CD8-positive, alpha-beta memory T cell (primary cell): ENCODE measurements at places on chromosomes 5 and 9.

DNA sequence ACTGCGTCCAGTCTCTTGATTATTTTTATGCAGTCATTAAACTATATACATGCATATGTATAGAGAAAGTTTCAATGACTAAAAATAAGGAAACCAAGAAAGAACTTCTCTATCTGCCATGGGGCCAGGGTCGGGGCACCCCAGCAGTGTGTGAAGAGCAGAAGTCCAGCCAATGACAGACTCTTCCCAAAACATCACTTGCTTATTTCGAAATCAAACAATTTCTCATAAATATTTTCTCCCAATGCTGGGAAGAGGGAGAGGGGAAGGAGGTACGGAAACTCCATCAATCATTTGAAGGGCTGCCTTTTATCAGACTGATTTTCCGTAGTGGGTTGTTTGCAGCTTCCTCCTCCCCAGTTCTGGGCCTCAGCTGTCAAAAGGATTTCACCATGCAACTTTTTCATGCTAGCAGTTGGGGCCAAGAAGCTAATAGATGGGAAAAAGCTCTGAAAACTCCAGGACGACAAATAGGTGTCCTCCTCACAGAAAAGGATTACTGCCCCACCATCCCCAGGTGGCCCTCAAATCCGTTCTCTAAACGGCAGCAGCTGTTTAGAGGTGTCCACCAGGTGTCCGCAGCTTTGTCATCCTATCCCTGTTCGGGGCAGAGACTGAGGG is 617 bp upstream of the FPGS start:
- H3K4me3 ChIP-seq: peak overlapping the region; percentile 68
- no peak for DNase-seq
- peaks cover 27% of the 10 kb centered on the region for H3K4me1 ChIP-seq
- H3K27me3 ChIP-seq: no peaks in the 10 kb centered on the region
- H3K36me3 ChIP-seq: no peaks in the 10 kb centered on the region

DNA sequence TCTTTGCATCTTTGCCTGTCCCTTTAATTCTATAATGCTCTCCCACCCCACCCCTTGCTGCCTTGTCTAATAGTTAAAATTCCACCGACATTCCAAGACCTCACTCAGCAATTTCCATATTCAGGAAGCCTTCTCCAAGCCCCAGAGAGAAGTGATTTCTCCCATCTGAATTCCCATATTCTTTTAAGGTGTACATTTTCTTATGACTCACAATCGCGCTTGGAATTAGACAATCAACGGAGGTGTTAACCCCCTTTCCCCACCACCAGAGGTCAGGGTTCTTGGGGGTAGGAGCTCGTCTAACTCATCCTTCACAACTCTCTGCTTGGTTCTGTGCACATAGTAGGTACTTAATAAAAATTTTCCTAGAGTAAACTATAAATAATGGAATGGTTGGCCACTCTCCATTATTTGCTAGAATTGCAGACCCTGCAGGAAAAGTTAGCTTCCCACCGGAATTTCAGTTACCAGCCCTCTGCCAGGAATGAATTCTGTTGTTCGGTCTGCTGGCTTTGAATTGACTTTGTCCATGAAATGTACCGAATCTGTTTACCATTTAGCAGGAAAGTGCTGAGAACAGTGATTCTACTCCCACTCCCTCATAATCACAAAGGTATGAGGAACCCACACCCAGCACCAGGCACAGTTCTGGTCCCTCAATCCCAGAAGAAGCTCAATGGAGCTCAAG is 5.0 kb downstream of the KCNIP1 start:
- peaks cover 5% of the 10 kb centered on the region for H3K27me3 ChIP-seq

GRCh38 chr9:105676351-105676923 is 14.2 kb downstream of the TAL2 start:
- no peak overlapping the region for H3K27ac ChIP-seq
- H3K27me3 ChIP-seq: no peaks in the 10 kb centered on the region
- H3K4me3 ChIP-seq: no peak overlapping the region
- no peak for DNase-seq
- no peaks in the 10 kb centered on the region for H3K4me1 ChIP-seq
- H3K36me3 ChIP-seq: no peaks in the 10 kb centered on the region

DNA sequence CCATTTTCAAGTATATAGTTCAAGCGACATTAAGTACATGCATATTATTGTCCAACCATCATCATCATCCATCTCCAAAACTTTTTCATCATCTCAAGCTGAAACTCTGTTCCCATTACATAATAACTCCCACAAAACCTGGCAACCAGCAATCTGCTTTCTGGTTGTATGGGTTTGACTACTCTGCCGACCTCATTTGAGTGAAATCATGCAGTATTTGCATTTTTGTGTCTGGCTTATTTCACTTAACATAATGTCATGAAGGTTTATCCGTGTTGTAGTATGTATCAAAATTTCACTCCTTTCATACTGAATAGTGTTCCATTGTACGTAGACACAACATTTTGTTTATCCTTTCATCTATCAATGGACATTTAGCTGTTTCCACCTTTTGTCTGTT is 74.8 kb downstream of the SGCD start:
- no peak overlapping the region for H3K4me3 ChIP-seq
- H3K4me1 ChIP-seq: no peaks in the 10 kb centered on the region
- no peak overlapping the region for H3K27ac ChIP-seq
- H3K36me3 ChIP-seq: no peaks in the 10 kb centered on the region
- no peaks in the 10 kb centered on the region for H3K27me3 ChIP-seq

GRCh38 chr9:121075251-121076036 is 689 bp downstream of the CNTRL start:
- no peaks in the 10 kb centered on the region for H3K36me3 ChIP-seq
- peak overlapping the region; percentile 90 for H3K4me3 ChIP-seq
- H3K4me1 ChIP-seq: peaks cover 31% of the 10 kb centered on the region
- peak overlapping the region; percentile 87 for H3K27ac ChIP-seq
- H3K27me3 ChIP-seq: no peaks in the 10 kb centered on the region

- H3K27me3 ChIP-seq: peaks cover 16% of the 10 kb centered on the region
- no peak overlapping the region for H3K27ac ChIP-seq
- no peaks in the 10 kb centered on the region for H3K4me1 ChIP-seq
- no peaks in the 10 kb centered on the region for H3K36me3 ChIP-seq
These were observed 66.3 kb downstream of the MAT2B start for GRCh38 chr5:163571744-163572143.

DNA sequence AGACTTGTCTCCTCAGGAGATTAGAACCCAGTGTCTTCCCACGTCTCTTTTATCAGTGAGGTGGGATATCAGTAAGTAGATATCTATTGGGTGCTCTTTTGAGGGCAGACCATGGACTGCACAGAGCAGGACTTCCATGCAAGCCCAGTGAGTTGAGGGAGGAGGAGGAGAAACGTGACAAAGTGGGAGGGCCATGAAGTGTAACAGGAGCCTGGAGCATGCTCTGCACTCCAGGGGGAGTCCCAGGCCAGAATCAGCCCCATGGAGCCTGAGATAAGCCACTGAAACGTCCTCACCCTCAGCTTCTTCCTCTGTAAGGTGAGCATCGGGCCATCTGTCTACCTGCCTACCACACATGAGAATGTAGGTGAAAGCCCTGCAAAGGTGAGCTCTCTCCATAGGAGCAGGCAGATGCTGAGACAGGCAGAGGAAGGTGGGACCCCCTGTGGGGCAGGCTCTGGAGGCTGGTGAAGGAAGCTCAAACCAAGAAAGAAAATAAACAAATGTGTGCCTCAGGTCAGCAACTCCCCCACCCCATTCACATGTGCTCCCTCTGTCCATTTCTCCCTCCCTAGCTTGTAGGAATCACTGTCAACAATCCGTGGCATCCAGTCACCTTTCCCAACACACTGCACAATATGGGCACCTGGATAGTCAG is 87.4 kb downstream of the NRG2 start:
- no peaks in the 10 kb centered on the region for H3K4me1 ChIP-seq
- DNase-seq: no peak
- no peak overlapping the region for H3K4me3 ChIP-seq
- no peak overlapping the region for H3K27ac ChIP-seq
- no peaks in the 10 kb centered on the region for H3K27me3 ChIP-seq

DNA sequence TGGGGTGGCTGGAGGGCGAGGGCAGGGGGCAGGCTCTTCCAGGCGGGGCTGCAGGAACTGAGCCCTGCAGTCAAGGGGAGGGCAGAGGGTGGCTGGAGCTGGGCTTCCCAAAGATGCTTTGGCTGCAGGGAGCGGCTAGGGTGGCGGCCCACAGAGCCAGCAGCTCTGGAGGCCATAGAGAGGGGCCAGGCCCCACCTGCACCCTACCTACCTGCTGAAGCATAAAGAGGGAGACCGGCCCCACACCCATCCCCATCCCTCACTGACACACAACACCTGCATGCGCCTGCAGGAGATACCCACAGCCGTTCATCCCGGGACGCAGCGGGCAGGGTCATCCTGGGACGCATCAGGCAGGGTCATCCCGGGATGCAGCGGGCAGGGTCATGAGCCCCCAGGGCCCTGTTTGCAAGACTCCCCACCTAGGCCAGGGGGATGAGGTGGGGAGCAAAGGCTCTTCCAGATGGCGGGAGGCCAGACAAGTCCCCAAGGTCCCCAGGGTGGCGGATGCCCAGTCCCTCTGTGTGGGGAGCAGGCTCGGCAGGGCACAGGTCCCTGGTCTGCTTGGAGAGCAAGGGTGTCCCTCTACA is 39.8 kb upstream of the NOTCH1 start:
- peaks cover 17% of the 10 kb centered on the region for H3K4me1 ChIP-seq
- H3K4me3 ChIP-seq: no peak overlapping the region
- H3K27ac ChIP-seq: no peak overlapping the region
- no peaks in the 10 kb centered on the region for H3K36me3 ChIP-seq
- no peaks in the 10 kb centered on the region for H3K27me3 ChIP-seq
